ENCODE measurements at places on chromosomes 5 and 9.

- DNase-seq, result peak; percentile 4
These were observed 69.1 kb downstream of the ARRDC3 start for GRCh38 chr5:91313757-91314673.

DNA sequence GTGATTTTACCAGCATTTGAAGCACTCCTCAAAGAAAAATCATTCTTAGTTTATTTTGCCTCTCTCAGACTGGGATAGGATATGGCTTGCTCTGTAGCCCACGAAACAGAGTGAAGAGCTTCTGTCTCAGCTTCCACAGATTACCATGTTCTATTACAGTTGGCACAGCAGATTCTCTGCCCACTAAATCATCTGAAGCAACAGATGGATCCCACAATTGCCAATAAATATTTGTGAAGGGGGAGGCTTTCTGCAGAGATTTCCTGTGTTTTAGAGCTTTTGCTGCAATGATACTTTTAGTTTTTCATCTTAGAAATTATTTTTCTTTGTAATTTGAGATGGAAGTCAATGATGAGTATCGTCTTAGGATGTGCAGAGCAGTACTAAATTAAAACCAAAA lies 12.3 kb upstream of the MAP3K1 start:
- no peak for DNase-seq

DNA sequence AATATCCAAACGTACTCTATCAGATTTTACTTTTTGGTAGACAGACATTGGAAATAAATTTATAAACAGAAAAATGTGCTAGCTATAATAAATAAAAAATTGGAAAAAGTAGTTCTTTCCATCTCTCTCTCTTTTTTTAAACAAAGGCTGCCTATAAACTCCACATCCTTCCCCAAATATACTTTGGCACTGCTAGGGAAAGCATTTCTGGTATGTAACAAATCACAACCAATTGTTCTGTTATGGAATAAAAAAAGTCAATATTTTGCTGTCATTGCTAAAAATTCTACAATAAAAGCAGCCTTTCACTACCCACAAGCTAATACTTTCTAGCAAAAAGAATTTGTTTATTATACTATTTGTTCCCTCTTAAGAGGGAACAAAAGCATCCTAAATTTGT lies 169.2 kb upstream of the TARS1 start:
- no peak for DNase-seq

GRCh38 chr5:57184322-57184721 lies 10.5 kb downstream of the GPBP1 start:
- no peak for DNase-seq

DNA sequence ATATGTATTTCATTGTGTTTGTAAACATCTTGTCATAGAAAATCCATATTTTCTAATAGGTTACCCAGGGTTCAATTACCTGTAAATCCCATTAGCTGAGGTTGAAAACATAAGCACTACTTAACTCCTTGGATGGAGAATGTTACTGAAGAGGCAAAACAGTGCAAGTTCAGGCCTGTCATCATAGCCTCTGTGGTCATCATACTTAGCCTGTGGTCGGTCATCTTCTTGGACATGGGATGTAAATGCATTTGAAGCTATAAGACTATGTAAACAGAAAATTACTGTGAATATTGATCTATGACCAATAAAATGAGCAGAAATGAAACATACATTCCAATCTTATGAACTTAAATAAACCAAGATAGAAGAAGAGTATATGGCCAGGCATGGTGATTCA lies 164.7 kb downstream of the CHSY3 start:
- DNase-seq, result no peak

All from C1 segment of cervical spinal cord (tissue), 14 donors.